ENCODE measurements at places on chromosomes 12 and 14. TPM values are rescaled to one million over a fixed set of nuclear protein-coding genes. Genes with fewer than 3 reads are reported as not detected.

DNA sequence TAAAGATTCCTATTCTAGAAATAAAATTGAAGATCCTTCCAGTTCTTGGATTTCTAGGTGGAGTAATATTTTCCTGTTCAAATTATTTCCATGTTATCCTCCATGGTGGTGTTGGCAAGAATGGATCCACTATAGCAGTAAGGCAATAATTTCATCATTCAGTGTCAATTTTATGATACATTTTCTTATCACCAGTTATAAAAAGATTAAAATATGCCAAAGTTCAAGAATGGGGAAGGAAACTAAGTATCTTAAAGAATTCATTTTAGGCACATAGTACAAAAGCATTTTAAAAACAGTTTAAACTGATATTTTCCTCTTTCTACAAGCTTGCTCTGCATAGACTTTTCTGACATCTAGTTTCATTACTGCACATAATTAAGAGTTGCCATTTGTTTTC lies 19.1 kb downstream of the SYCP3 start:
- H3K27ac ChIP-seq = no peak overlapping the region
- DNase-seq = no peak
- H3K4me1 ChIP-seq = no peaks in the 10 kb centered on the region
- H3K4me3 ChIP-seq = no peak overlapping the region

DNA sequence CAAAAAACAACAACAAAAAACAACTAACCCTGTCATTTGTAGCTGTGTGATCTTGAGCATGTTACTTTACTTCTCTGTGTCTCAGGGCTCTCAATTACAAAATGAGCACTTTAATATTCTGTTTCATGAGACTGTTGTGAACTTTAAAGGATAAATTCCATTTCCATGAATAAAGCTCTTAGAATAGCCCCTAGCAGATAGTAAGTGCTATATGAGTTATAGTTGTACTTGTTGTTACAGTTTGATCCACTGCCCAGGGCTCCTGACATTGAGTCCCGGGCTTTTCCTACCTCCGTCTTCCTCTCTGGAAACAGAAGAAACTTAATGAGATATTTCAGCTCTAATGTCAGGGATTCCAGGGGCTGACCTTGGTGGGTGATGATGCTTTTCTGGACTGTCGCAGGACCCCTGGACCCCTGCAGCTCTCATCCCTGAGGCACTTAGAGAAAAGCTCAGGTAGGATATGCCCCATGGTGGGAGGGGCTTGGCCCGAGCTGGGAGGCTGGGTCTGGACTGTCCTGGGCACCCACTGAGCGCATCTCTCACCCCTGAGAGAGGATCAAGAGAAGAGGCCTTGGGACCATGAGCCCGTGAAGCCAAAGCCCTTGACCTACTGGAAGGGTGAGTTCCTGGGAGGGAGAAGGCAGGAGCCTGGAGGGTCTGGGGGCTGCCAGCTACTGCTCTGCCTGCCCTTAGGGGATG lies 5.1 kb downstream of the P3H3 start:
- no peak for DNase-seq
- no peak overlapping the region for H3K27ac ChIP-seq
- no peak overlapping the region for H3K4me3 ChIP-seq
- H3K4me1 ChIP-seq = peaks cover 4% of the 10 kb centered on the region

Gene RAD9B
- total RNA-seq = 0.17 TPM

Gene LMNTD1
- total RNA-seq = not detected

DNA sequence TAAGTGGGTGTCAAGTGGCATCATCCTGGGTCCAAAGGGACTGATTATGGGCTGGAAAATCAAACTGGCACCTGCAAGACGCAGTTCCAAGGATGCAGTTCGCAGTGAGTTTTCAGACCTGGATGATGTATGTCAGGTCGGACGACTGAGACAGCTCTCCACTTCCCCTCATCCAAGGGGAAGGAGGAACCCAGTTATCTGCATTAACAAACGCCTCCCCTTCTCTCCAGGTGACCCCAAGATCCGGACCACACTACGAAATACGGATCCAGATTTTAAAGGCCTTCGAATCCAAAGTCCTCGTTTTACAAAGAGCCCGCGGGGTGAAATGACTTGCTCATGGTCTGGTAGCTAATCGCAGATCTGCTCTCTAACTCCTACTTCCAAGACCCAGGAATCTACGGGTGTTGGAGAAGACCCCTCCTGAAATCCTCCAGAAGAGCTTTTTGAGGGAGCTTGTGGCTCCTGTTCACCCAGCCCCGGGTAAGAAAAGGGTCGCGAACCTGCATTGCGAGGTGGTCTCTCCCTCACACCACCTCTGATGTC lies 460 bp upstream of the SYNE2 start:
- no peaks in the 10 kb centered on the region for H3K36me3 ChIP-seq
- H3K4me3 ChIP-seq = peak overlapping the region; percentile 100
- peaks cover 12% of the 10 kb centered on the region for H3K27me3 ChIP-seq
- H3K4me1 ChIP-seq = peaks cover 13% of the 10 kb centered on the region

All from neural progenitor cell (in vitro differentiated cells).